Pancreas (tissue), 10 donors: ENCODE measurements at places on chromosomes 7 and 10.

DNA sequence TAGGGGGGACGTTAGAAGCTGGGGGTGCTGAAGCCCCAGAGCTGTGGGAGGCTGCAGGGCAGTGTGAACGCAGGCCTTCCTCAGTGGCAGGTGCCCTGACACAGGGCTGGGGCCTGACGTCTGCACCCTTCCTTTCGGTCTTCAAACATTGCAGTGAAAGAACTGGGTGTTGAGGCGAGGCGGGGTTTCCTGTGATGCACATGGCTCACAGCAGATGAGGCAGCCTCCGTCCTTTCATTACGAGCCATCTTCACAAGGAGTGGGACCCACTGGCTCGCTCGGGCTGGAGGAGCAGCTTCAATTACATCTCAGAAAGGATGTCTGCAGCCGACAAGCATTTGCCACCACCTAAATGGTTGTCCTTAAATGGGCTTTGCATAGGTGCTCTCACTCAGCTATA is 180.3 kb upstream of the SHH start:
- no peak for DNase-seq

- DNase-seq = no peak
These were observed 356.8 kb downstream of the GPR158 start for GRCh38 chr10:25531457-25532061.

- DNase-seq = no peak
These were observed 94.2 kb upstream of the CXCL12 start for GRCh38 chr10:44478876-44479705.

DNA sequence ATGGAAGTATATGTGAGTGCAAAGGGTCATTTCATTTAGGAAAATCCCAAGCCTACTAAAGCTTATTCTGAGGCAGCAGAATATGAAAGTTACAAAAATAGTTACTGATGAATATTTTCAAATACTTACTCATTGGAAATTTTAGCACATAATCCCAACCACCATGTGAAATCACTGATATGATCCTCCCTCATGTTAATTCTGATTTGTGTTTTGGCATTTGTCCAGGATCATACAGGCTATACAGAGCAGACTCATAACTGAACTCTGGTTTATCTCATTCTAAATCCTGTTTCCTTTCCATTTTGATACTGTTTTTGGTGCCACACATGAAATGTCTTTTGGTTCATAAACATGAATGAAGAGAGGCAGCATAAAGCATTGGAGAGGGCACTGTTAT is 3.4 kb upstream of the FAM24B start:
- no peak for DNase-seq

GRCh38 chr7:34672430-34672829 is 14.4 kb downstream of the NPSR1 start:
- DNase-seq = no peak

GRCh38 chr7:155971180-155971770 is 159.0 kb upstream of the SHH start:
- DNase-seq = no peak

- peak; percentile 91 for DNase-seq
These were observed at the start of gene FASTK for GRCh38 chr7:151080522-151081169. FASTK (minus strand) TSS chr7:151080809; CDS start chr7:151080766, 43 bp downstream.

- DNase-seq = no peak
These were observed 218.7 kb downstream of the WDR37 start for GRCh38 chr10:1274701-1275544.

- DNase-seq = no peak
These were observed 156.6 kb upstream of the SEMA3D start for GRCh38 chr7:85343484-85343883.

- no peak for DNase-seq
These were observed 426.4 kb downstream of the TYW1 start for GRCh38 chr7:67423065-67423464.

DNA sequence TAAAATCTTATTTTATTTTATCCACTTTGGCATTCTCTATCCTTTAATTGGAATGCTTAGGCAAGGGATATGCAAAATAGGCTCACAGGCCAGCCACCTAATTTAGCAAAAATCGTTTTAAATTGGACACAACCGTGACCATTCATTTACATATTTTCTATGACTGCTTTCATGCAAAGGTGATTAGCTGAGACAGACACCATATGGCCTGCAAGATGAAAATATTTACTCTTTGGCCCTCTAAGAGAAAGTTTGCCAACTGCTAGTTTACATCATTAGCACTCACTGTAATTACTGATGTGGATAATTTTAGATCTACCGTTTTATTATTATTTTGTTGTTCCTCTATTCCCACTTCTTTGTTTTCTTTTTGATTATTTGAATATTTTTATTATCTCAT is 375.5 kb upstream of the LRRTM3 start:
- DNase-seq = no peak

GRCh38 chr7:26912933-26913536 is 48.6 kb upstream of the SKAP2 start:
- no peak for DNase-seq

- no peak for DNase-seq
These were observed 162.1 kb upstream of the FOXK1 start for GRCh38 chr7:4519819-4520520.

DNA sequence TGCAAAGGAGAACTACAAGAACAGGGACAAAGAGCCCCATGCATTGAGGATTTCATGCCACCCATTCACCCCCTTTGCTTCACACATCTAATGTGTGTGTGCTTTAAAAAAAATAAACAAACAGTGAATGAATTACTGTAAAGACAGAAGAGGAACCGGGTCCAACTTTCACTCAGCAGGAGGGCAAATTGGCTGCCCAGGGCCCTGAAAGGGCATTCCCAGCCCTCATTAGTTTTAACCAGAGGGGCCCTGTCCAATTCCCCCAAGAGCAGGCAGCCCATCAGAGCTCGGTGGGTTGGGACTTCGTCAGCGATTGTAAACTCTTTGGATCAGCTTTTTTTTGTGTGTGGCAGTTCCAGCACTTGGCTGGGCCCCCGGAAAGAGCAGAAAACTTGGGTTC is 73.6 kb upstream of the PDZD8 start:
- no peak for DNase-seq

- no peak for DNase-seq
These were observed 127.7 kb downstream of the SRI start for GRCh38 chr7:88091988-88092675.

- DNase-seq = no peak
These were observed 54.9 kb downstream of the AKAP9 start for GRCh38 chr7:91995391-91996105.

DNA sequence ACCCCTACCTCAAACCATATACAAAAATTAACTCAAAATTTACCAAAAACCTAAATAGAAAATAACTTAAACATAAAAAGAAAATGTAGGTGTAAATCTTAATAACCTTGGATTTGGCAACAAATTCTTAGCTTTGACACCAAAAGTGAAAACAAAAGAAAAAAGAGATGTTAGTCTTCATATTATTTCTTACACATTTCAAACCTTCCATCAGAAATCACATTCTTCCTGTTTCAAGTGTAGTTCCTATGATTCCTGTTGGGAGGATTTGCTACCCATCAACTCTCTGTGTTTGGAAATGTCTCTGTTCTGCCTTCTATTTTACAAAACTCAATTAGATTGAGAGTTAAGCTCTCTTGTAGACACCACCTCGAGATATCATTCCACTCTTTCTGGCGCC is 62.0 kb downstream of the GNA12 start:
- DNase-seq = no peak

DNA sequence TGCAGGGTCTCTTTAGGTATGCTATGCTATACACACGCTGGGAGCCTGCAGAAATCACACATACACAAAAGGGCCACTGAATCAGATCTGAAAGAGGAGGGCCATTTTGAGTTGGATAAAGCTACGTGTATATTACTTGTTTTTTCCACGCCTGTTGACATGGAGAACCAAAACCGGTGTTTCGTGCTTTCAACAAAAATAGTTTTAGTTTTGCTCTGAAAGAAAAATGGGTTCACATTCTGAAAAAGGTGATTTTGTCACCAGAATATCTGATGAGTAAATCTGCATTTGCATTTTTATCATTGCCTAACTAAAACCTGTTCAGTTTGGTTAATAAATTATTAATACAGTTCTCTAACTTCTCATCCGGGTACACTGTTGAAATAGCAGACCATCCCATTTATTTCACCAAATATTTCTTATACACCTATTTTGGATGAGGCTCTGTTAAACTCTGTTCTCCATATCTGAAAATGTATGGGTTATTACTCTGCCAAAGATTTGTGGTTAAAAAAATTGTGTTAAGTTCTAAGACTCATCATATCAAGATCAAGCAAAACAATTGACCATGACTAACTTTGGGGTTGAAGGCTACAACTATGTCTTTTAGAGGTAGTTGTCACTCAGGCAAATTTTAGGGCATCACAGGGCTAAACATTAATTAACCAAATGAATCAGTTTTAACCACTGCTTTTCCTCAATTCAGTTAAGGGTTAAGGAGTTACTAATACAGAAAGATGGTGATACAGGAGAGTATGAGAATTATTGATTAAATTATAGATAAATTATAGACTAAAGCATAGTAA is 101.2 kb upstream of the RPA3 start:
- DNase-seq = no peak

DNA sequence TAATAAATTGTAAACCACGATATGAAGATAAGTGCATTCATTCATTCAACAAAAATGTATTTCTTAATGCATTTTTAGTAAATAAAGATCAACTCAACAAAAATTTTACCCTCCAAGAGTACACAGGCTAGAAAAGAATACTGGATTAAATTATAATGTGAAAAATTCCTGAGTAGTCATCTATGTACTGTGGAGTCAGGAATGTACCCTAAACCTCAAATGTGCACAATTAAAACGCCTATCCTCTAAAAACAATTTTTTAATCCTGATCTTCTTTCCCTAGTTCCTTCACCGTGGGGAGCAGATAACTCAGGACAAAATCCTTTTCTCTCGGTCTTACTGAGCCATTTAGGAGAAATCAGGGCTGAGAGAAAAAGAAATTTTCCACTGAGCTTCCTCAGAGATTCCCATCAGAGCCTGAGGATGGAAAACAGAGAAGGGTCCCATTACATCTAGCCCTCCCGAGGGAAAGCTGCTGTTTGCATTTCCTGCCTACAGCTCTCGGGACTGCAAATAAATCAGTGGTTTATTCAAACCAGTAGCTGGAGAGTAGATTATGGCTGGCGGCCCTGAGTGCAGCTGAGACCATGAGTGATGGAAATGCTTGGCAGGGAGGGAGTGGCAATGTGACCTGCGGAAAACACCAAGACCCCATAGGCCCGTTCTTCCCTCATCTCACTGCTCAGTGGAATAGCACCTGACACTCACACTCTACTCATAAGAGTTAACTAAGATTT is 7.4 kb downstream of the TAS2R40 start:
- DNase-seq = no peak

DNA sequence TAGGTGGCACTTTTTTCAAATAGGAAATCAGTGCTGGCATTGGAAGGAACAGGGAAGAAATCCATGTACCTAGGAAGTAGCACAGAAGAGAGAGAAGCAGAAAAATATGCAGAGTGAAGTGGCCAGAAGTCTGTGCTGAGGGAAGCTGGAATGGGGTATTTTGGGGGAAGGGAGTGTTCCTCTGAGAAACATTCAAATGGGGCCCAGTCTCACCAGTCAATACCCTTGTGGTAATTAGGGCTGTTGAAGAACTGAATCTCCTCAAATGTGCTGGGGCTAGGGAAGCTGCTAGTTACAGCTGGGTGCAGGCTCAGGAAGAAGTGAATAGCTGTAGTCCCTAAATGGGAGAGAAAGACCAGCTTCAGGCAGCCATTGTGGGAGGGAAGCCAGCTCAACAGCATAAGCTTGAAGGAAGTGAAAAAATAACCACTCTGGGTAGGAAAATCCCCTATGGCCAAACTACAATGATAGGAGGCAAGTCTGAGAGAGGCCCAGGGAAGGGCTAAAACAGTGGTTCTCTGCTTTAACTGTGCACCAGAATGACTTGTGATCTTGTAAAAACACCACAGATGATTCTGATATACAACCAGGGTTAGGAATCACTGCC is 7.6 kb downstream of the NDST2 start:
- DNase-seq = no peak

GRCh38 chr10:110305767-110306451 is 1.2 kb upstream of the SMNDC1 start:
- peak; percentile 42 for DNase-seq

DNA sequence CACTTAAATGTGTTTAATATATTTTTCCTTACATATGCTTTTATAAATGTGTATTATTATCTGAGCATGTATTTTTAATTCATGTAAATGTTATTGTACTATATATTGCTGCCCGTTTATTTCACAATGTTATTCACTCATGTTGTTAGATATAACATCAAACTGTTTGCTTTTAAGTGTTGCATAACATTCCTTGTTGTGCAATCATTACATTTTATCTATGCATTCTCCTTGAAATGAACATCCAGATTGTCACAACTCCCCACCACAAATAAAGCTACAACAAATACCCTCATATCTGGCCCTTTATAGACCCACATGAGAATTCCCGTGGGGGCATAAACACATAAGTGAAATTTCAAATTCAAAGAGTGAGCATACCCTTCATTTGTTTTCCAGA is 264.2 kb downstream of the HPSE2 start:
- DNase-seq = no peak

DNA sequence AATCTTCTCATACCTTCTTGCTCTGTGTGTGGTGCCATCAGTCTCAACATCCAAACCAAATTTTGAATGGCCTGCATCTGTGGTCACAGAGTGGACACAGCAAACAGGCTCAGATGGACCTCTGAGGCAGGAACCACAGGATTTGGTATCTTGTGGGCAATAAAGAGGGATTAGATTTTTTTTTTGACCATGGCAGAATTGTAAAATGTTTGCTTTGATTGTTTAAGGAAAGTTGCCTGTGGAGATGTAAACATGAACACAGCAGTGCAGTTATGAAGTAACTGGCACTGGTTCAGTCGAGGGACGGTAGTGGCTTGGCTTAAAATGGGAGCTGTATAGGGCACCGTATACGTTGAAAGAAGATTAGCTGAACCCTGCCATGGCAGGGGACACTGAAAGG is 464.7 kb downstream of the SH2D4B start:
- DNase-seq = no peak

- DNase-seq = no peak
These were observed 49.0 kb upstream of the SEMA3E start for GRCh38 chr7:83697804-83698530.

- DNase-seq = no peak
These were observed 96.7 kb downstream of the SFMBT2 start for GRCh38 chr10:7314170-7314569.

DNA sequence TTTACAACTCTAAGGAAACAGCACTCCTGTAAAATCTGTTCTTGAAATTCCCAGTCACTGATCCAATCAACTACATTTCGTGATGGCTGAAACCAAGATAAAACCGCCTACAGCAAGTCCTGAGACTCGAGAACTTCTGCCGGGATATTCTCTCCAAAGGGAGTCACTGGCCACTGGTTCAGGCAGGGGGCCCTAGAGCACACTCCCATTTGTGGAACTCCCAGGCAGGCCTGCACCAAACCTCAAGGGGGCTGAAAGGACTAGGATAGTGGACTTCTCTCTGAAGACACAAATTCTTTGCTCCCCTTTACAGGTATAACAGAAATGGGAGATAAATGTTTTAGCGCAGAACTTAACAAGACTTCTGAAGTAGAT is 16.3 kb downstream of the CYTH3 start:
- no peak for DNase-seq
